ENCODE measurements at places on chromosomes 16 and 17. TPM values are rescaled to one million over a fixed set of nuclear protein-coding genes. Genes with fewer than 3 reads are reported as not detected.

Gene IL17C
- total RNA-seq: not detected

Gene CCDC40
- 7.5 TPM for total RNA-seq

Gene SLC12A3
- total RNA-seq: not detected

Gene BICDL2
- not detected for total RNA-seq

Gene KCNG4
- not detected for total RNA-seq
